T-helper 1 cell (primary cell): ENCODE measurements at places on chromosomes 3 and 15.

DNA sequence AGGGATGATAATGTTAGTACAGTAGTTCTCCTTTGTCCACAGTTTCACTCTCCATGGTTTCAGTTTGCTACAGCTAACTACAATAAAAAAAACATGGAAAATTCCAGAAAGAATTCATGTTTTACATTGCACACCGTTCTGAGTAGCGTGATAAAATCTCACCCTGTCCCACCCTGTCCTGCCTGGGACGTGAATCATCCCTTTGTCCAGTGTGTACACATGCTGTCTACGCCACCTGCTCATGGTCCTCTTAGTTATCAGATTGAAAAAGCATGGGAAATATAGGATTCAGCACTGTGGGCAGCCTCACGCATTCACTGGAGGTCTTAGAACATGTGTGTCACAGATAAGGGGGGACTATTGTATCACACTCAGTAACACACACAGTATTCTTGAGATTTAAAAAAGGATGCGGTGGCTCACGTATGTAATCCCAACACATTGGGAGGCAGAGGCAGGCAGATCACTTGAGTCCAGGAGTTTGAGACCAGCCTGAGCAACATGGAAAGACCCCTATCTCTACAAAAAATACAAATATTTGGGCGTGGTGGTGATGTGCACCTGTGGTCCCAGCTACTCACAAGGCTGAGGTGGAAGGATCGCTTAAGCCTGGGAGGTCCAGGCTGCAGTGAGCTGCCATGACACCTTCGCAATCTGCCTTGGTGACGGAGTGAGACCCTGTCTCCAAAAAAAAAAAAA lies 8.7 kb upstream of the FLNB start:
- DNase-seq: no peak

DNA sequence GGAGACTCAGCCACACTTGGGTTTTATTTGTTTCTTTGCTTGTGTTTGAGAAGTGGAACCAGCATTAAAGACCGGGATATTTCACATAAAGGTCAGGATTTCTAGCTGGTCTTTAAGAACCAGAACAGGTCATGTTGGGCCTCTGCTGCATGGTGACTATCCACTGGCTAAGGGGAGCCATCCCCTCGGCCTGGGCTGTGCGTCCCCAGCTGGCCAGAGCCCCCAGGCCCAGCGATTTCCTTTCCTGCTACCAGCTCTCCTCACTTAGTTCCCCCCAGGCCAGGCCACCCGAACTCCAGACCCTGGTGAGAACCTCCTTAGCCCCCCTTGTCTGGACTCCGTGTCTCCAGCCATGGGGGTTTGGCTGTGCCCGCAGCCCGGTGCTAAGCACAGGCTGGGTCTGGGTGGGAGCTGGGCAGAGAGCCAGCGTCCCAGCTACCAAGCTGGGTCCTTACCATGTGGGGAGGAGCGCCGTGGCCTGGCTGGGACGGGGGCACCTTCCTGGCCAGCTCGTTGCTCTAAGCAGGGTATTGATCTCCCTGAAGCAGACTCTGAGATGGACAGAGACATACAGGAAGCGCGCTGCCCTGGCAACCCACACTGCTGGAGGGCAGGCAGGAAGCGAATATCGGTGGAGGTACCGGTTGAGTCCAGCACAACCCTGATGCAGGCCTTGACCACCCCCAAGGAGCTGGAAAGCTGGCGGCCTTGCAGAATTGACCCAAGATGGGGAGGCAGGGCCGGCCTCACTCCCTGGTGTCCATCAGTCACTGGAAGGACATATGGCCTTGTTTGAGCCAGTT lies 49.4 kb downstream of the KLF15 start:
- no peak for DNase-seq

GRCh38 chr3:124588794-124589193 lies 141.5 kb upstream of the UMPS start:
- DNase-seq: no peak

- no peak for DNase-seq
Observed at GRCh38 chr3:163838769-163839168, 1239.5 kb downstream of the SI start.

GRCh38 chr3:144104679-144105078 lies 133.1 kb downstream of the DIPK2A start:
- no peak for DNase-seq

DNA sequence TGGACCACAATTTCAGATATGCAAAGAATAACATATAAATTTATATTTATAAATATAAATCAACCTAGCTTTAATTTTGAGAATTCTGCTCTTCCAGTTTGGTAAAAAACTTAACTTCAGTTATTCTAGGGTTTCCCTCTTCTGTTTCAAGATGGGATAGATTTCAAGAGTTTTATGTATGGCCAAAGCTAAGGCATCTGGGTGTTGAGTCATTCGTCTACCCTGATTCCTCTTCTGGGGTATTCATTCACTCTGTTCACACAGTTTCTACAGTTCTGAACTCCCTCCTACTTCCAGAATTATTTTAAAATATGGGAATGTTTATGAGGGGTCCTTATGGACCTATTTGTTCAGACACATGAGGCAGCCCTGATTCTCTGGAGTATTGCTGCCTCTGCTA lies 4.2 kb upstream of the FGF7 start:
- no peak for DNase-seq
